ENCODE measurements at places on chromosomes 3 and 15. TPM values are rescaled to one million over a fixed set of nuclear protein-coding genes. Genes with fewer than 3 reads are reported as not detected.

The OXTR gene
- total RNA-seq = 24.0 TPM

The IL1RAP gene
- 29.3 TPM for total RNA-seq

The HCLS1 gene
- not detected for total RNA-seq

The FOXB1 gene
- total RNA-seq = not detected

The GALNT15 gene
- 0.56 TPM for total RNA-seq

The TPRG1 gene
- total RNA-seq = 0.46 TPM

The SEMA5B gene
- total RNA-seq = 1.3 TPM

The CNTN6 gene
- 28.8 TPM for total RNA-seq

The ZNF80 gene
- total RNA-seq = not detected

The GHSR gene
- not detected for total RNA-seq

Measured in osteocyte (in vitro differentiated cells).